ENCODE measurements at places on chromosomes 7 and 10.

GRCh38 chr7:43674559-43675436 is 54.5 kb downstream of the COA1 start:
- no peak for DNase-seq

- no peak for DNase-seq
These were observed 3.2 kb downstream of the SFMBT2 start for GRCh38 chr10:7407368-7408290.

GRCh38 chr10:61835069-61835945 is 66.2 kb upstream of the ARID5B start:
- no peak for DNase-seq

DNA sequence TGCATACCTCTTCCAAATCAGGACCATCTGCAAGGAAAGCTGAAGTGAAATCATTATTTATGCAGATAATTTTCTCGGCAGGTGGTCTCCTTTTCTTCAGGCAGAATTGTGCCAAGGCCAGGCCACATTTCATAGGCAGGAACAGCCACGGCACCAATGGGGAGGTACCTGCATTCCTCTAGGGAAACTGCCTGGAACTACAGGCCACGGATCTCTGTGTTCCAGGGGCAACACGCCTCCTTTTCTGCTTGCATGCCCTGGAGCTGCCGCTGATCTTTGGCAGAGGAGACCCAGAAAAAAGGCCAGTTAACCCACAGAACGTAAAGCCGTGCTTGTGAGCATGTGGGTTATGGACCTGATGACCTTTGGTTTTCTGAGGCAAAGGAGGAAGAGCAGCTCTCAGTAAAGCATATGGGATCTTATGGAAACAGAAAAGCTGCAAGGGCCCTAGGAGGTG is 111.2 kb upstream of the KIAA1217 start:
- no peak for DNase-seq

DNA sequence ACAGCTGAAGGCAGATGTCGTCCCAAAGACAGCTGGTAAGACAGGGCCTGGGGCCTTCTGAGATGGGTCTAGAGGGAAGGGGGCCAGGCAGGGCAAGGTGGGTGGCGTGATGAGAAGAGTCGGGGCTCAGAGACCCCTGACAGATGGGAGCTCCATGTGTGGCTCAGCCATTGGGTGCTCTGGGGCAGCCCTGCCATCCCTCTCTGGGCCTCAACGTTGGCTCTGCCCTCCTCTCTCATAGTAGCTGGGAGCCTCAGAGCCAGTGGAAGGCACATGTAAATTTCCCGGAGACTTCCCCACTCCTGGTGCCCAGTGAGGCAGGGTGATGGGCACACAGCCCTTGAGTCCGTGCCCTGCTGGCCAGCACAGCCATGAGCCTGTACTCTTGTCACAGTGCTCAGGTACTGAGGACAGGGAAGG is 1.8 kb downstream of the PPIF start:
- no peak for DNase-seq

GRCh38 chr7:50731703-50732582 is 50.8 kb downstream of the GRB10 start:
- no peak for DNase-seq

DNA sequence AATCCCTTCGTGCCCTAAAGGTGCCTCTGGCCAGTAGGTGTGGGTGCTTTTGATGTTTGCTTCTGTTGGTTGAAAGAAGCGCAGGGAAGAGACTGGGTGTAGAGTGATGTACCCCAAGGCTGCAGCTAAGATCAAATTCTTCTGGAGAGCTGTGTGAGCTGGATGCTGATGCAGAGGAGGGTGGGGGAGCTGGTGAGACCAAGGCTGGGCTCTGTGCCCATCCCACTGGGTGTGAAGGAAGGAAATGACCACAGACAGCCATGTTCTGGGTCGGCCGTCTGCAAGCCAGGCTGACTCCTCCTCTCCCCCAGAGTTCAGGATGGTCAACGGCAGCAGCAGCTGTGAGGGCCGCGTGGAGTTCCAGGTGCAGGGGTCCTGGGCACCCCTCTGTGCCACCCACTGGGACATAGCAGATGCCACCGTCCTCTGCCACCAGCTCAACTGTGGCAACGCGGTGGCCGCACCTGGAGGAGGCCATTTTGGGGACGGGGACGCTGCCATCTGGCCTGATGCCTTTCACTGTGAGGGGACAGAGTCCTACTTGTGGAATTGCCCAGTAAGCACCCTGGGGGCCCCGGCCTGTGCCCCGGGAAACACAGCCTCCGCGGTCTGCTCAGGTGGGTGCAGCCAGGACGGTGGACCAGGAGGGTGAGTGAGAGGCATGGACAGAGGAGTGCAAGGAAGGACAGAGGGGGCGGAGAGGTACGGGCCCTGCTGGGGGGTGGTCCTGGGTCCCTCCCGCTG is 5.1 kb downstream of the SCART1 start:
- DNase-seq, result no peak

DNA sequence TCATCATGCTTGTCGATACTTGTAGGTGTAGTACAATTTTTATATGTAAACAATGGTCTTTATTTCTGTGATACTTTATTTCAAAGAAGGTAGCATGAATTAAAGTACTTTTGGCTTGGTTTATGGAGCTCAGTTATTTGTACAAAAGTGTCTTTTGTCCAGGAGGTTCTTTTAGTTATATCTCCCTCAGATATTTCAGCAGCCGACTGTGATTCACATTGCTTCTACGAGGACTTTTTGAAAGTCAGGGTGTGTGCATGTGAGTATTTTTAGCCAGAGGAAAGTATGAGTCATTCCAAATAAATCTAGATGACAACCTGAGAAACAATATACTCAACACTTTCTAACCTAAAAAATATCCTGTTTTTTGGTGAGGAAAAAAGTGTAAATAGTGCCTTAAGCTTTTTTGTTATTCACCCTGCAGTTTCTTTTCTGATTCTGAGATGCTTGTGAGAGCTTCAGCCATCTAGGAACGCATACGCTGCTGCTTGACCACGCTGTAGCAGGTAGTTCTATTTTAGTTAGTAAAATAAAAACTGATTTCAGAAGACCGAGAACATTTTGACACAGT is 595 bp upstream of the SUN1 start:
- no peak for DNase-seq

DNA sequence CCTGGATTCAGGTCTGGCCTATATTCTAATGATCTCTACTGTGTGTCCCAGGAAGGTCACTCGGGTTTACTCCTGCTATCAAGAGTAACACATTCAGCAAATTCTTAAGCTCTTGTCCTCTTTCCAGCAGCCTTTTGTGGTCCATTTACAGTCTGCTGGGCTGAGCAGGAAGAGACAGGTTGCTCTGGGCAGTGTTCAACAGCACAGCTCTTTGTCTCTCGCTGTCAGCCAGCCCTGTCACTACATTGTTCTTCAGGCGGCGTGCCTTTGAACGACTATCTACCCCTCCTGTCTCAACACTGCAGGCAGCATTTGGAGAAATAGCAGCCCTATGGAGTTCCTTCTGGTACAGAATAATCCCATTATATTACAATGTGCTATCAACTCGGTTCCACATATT is 192.2 kb upstream of the TBX20 start:
- DNase-seq, result no peak

DNA sequence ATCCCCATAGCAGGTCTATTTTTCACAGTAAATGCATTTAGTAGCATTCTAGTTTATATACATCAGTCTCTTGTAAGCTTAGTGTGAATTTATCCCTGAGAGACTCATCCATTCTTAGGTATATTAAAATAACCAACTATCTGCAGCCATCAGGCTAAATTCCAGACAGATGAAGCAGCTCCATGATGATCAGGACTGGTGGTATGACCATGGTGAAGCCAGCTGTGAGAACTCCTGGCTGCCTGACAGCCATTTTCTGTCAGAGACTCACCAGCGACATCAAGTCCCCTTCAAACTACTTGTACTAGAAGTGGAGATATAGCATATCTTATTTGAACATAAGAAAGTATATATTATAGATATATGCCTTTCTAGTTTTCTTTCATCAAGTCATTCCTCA is 70.3 kb upstream of the GSDME start:
- DNase-seq, result no peak
